Stimulated activated CD4-positive, alpha-beta T cell treated with anti-CD3 and anti-CD28 coated beads, Interleukin-15, amount 100 ng/mL, for 48 hours (primary cell): ENCODE measurements at places on chromosomes 12 and 14.

GRCh38 chr12:95337146-95337545 lies 119.5 kb downstream of the VEZT start:
- DNase-seq, result no peak

GRCh38 chr12:28899951-28900350 lies 249.1 kb upstream of the FAR2 start:
- no peak for DNase-seq

GRCh38 chr14:93905623-93906022 lies 21.5 kb upstream of the FAM181A start:
- DNase-seq, result no peak

GRCh38 chr12:96354844-96355534 lies 45.2 kb downstream of the CDK17 start:
- no peak for DNase-seq

GRCh38 chr12:82672811-82673495 lies 13.8 kb upstream of the TMTC2 start:
- DNase-seq, result no peak

DNA sequence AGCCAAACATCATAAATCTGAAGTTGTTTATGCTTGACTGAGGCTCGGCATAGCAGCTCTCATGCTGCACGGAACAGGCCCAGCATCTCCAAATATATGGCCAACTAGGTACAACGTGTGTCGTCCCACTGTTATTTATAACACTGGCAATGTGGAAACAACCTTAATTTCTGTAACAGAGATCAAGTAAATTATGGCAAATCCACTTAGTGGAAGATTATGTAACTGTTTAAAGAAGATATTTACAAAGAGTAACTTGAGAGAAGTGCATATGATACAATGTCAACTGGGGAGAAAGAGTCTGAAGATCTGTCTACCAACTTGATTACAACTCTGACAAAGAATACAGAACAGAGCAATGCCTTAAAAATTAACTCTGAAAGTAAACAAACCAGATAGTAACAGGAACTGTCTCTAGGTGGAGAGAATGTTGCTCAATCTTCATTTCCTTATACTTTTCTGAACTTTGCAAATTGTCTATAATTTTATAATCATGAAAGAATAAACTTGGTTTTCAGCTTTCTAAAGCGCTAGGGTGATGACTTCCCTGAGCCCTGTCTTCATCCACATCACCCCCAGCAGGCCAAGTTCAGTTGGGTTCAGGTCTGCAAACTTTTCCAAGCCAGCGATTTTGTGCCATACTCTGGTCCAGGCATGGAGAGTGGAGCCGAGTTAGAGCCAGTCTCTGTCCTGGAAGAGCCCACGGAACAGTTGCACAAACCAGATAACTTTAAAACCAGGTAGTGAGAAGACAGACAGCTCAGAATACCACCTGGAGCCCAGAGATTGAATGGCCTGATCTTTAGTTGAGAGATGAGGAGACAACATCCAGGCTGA lies 44.3 kb upstream of the BDKRB2 start:
- DNase-seq, result no peak

GRCh38 chr12:50246873-50247612 lies 36.3 kb downstream of the LIMA1 start:
- peak; percentile 32 for DNase-seq

DNA sequence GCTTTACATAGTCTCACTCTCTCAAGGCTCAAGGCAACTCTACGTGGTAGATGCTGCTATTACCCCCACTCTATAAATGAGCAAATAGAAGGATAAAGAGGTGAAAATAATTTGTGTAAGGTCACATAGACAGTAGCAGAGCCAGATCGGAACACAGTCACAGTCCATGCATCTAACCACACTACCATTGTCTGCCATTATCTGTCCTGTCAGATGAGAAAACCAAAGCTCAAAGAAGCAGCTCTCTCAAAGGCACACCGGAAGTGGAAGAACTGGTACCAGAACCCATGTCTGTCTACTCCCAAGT lies 134.4 kb upstream of the NUDT4 start:
- no peak for DNase-seq

- no peak for DNase-seq
These were observed 730 bp downstream of the CLSTN3 start for GRCh38 chr12:7130701-7131501.
